ENCODE measurements at places on chromosomes 6 and 20.

GRCh38 chr6:81864124-81864523, 111.6 kb upstream of the TENT5A start:
- no peak for DNase-seq

GRCh38 chr6:111718990-111719389, 113.3 kb upstream of the TRAF3IP2 start:
- no peak for DNase-seq

GRCh38 chr20:14829906-14830305, 492.5 kb upstream of the FLRT3 start:
- DNase-seq = no peak

GRCh38 chr6:114747995-114748625, 405.3 kb upstream of the HS3ST5 start:
- DNase-seq = peak; percentile 30

GRCh38 chr20:8133310-8133768, 1.3 kb downstream of the PLCB1 start:
- DNase-seq = no peak

DNA sequence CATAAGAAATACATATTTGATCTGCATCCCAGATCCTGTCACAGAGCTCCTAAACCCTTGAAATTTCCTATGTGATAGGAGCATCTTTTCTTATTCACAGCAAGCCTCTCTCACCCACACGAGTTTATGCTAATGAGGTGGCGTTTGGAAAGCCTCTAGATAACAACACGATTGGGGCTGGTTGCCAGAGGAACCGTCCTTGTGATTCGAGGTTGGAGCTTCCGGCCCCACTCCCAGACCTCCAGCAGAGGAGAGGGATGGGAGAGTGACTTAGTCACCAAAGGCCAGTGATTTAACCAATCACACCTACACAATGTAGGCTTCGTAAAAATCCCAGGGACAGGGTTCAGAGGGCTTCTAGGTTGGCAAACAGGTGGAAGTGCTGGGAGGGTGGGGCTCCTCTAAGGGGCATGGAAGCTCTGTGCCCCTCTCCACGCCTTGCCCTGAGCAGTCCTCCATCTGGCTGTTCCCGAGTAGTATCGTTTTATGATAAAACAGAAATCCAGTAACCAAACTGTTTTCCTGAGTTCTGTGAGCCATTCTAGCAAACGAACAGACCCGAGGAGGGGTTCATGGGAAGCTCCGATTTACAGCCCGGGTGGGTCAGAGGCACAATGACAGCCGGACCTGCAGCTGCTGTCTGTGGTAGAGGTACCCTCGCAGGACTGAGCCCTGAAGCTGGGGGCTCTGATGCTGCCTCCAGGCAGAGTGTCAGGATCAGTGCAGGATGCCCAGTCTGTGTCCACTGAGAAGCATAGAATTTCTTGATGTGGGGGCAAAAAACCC, 238.1 kb upstream of the ARID1B start:
- DNase-seq = no peak

DNA sequence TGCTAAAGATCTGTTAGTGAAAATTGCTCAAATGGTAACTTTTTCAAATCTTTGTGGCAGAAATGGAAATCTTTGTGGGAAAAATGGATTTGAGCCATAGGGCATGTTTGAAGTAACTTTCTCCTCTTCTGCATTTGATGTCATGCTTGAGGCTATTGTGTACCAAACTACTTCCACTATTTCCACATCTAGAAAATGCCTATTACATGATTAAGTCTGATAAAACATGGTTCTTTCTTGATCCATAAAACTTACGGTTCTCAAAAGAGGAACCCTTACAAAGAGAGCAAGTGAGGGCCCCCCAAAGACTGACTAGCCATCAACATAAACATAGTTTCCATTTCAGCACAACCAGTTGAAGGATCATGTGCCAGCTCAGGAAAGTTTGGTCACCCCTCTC, 150.6 kb downstream of the NFATC2 start:
- peak; percentile 52 for DNase-seq

DNA sequence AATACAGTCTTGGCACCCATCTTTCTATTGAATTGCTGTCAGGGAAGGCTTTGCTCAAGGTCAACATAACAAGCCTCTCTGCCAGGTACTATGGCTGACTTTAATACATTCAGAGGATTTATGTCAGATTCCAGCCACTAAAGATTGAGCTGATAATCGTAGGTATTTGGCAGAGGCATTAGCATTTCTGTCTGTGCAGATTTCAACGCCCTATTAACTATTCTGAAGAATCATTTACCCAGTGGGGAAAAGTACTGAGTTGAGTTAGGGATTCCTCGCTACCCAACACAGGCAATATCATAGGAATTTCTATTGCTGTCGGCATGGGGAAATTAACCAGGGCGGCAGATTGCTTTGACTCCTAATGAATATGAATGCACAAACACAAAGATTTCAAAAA, 233.7 kb upstream of the SPTLC3 start:
- DNase-seq = no peak

DNA sequence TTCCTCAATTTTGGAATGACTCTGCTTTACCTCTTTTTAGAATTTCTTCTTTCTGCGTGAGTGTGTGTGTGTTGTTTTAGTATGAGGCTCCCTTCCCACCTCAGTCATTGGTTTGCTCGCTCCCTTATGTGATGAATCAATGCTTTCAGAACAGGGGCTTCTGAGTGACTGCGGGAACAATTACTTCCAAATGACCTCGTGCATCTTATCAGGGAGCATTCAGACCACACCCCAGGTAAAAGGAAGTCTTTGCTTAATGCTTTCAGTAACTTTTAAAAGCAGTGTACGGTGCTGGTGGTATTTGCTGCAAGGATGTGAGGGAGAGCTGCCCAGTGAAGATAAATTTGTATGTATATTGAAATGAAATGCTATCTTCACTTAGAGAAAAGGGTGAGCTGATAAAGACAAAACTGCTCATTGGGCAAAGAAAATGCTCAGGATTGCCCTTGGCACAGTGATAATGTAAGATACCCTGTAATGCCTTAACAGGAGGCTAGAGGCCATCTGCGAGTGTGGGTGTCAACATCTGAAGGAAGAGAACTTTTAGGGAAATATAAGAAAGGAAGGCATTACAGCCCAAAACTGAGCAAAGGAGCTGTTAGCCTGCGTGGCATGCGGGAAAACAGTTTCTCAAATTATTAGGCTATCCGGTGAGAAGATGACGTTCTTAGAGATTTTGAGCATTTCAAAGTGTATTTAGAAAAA, at the start of gene MLIP:
Gene MLIP (plus strand): TSS at position 103 of the 705 bp plus-strand sequence. CDS start 37 bp downstream, at position 140.
- DNase-seq = no peak

- no peak for DNase-seq
These were observed 78.3 kb downstream of the ISM1 start for GRCh38 chr20:13299401-13299800.

- no peak for DNase-seq
These were observed 32.0 kb upstream of the POU5F1 start for GRCh38 chr6:31202259-31203166.

DNA sequence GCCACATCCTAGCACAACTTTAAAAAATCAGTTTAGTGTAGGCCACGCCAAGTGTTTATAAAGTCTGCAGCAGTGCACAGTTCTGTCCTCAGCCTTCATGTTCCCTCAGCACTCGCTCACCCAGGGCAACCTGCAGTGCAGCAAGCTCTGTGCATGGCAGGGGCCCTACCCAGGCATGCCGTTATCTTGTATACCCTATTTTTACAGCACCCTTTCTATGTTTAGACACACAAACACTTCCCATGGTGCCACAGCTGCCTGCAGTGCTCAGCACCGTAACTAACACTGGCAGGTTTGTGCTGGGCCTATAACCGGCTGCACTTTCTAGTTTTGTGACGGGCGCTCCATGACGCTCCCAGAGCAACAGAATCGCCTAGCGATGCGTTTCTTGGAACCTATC, 43.8 kb downstream of the ZBTB46 start:
- DNase-seq = no peak

GRCh38 chr20:2804852-2805688, 4.6 kb upstream of the CPXM1 start:
- DNase-seq = peak; percentile 13

GRCh38 chr6:76706631-76707030, 634.2 kb upstream of the IMPG1 start:
- no peak for DNase-seq

- no peak for DNase-seq
These were observed 28.3 kb downstream of the FYN start for GRCh38 chr6:111844921-111845320.

All from inflammatory macrophage treated with lipopolysaccharide for 4 hours (primary cell).